ENCODE measurements at places on chromosomes 16 and 17. TPM values are rescaled to one million over a fixed set of nuclear protein-coding genes. Genes with fewer than 3 reads are reported as not detected.

- H3K27ac ChIP-seq = no peak overlapping the region
- H3K36me3 ChIP-seq = no peaks in the 10 kb centered on the region
- H3K4me1 ChIP-seq = no peaks in the 10 kb centered on the region
These were observed 82.6 kb downstream of the CDK5R1 start for GRCh38 chr17:32569171-32570080.

- H3K4me1 ChIP-seq = no peaks in the 10 kb centered on the region
- no peak for DNase-seq
- H3K27ac ChIP-seq = no peak overlapping the region
These were observed 576.1 kb downstream of the CDH11 start for GRCh38 chr16:64545768-64546167.

ALDH3A1 gene
- total RNA-seq = 7.1 TPM

DNA sequence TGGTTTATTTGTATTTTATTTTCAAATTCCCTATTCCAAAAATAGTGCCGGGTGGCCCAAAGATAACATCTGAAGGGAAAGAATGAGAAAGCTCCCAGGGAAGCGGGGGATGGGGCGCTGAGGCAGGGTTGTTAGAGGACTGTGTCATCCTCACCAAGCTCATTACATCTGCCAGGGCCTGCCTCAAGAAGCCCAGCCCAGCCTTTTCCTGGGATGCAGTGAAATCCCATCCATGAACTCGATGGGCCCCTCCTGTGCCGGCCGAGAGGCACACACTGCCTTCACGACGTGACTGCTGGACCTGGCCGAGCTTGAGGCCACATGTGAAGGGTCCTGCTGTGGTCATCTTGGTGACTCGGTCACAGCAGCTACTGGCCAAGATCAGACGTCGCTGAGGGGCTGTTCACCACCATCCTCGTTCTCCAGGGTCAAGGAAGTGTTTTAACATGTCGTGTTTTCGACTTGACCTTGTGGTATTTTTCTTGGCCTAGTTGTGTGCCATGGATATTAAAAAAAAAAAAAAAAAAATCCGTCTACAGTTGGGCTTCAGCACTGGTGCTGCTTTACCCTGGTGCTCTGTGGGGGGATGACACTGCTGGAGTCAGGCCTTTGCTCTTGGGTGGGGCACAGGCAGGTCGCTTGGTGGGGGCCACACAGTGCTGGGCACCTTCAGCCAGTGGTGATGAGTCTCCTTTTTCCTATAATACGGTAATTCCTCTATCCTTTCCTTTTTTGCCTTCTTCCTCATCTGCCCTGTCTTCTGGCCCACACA lies 4.9 kb downstream of the TIMM22 start:
- no peak overlapping the region for H3K4me3 ChIP-seq
- peak overlapping the region; percentile 53 for H3K27ac ChIP-seq
- no peaks in the 10 kb centered on the region for H3K27me3 ChIP-seq
- peaks cover 21% of the 10 kb centered on the region for H3K4me1 ChIP-seq
- no peaks in the 10 kb centered on the region for H3K36me3 ChIP-seq

DNA sequence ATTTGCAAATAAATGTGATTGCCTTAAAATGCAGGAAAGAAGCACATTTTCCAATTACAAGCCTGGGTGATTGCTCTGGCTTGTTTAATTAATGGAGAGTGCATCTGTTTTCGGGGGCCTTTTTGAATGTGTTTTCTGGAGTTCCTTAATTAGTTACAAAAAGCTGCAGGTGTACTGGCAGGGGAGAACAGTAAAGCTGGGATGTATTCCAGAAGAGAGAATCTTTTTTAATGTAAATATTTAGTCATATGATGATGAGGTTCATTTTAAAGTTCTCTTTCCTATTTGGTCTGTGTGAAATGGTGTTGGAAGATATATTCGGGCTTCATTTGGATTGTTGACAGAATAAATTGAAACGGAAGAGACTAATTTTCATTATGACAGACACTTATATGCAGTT lies 70.9 kb upstream of the N4BP1 start:
- no peaks in the 10 kb centered on the region for H3K4me1 ChIP-seq

DNA sequence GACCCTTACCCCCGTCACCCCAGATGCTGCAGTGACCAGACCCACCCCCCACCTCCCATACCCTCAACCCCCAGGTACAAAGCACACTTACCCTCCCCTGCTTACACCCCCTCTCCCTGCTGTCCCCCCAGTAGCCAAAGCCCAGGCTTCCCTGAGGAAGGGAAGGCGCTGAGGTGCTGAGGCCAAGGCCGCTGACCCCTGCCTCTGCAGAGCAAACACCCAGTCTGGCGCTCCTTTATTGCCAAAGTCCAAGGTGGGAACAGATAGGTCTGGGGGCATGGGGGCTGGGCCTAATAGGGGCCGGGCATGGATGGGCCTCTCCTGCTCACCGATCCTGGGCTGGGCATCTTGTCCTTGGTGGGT lies 683 bp downstream of the LCAT start:
- no peak for DNase-seq
- no peak overlapping the region for H3K4me3 ChIP-seq
- no peaks in the 10 kb centered on the region for H3K36me3 ChIP-seq
- H3K4me1 ChIP-seq = no peaks in the 10 kb centered on the region
- H3K27me3 ChIP-seq = no peaks in the 10 kb centered on the region

Measured in uterus (tissue), 4 donors.